ENCODE measurements at places on chromosomes 16 and 17.

DNA sequence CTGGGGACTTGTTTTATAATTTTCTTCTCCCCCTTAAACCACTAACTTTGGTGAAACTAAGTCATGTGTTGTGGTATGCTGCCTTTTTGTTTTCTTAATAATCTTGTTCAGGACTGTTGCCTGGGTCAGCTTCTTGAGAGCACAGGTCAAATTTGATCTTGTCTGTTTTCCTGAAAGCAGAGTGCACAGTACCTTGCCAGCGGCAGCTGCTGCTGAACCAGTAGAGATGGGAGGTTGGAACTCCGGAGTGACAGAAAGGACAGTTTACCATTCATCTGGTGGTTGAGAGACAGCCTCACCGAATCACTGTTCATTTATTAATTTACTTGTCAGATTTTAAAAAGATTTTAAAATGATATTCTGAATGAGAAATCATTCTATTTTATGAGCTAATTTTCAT, 125.0 kb downstream of the PHKB start:
- DNase-seq: no peak

GRCh38 chr17:81135505-81136278, 29.6 kb upstream of the PVALEF start:
- DNase-seq: no peak

- no peak for DNase-seq
Observed at GRCh38 chr16:15834502-15834901, 22.3 kb downstream of the MYH11 start.

- DNase-seq: no peak
Observed at GRCh38 chr16:54000361-54000760, 286.2 kb downstream of the IRX3 start.

- DNase-seq: no peak
Observed at GRCh38 chr16:1354815-1355540, 3.2 kb downstream of the GNPTG start.

DNA sequence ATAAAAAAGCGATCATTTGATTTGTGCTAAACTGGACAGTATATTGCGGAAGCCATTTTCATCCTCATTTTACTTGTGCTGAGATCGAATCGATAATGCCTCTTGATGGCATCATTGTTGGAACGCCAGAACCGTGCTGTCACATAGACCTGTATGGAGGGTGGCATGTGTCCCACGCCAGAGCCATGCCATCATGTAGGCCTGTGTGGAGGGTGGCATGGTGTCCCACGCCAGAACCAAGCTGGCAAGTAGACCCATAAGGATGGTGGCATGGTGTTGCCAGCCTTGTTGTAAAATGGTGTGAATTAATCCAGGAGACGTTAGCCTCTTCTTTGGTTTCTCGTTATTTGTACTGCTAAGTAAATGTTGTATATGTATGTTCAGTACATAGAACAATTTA, 222.7 kb upstream of the CHMP6 start:
- DNase-seq: no peak

- no peak for DNase-seq
Observed at GRCh38 chr17:54781389-54781788, 119.3 kb upstream of the TOM1L1 start.

GRCh38 chr17:65388911-65389310, 172.5 kb downstream of the AXIN2 start:
- no peak for DNase-seq

- no peak for DNase-seq
Observed at GRCh38 chr17:80465327-80465974, 11.0 kb downstream of the NPTX1 start.

DNA sequence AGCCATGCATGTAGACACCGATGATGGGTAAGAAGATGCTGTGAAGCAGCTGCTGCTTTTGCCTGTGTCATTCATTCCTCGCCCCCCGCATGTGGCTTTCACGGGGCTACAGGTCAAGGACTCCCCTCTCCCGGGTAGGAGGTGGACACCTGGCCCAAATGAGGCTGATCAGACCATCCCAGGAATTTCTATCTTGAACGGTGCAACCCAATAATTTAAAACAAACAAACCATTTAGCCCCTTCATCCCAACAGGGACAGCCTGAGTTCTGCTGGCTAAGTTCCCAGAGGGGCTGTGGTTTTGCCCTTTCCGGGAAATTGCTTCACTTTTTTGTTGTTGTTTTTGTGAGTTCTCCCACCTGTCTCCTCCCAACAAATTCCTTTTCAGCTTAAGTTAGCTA, 137.7 kb upstream of the CDH5 start:
- no peak for DNase-seq

DNA sequence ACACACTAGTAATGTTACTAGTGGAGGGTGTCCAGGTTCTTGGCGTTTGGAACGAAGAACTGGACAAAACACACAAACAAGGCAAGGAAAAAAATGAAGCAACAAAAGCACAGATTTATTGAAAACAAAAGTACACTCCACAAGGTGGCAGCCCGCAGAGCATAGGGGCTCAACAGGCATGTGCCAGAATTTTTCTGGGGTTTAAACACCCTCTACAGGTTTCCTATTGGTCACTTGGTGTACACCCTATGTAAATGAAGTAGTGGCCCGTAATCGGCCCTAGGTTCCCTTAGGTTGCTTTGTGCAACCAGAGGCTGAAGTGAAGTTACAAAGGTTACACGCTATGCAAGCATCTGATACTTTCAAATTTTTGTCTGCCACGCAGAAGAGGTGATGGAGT, 8.1 kb downstream of the OR2C1 start:
- DNase-seq: no peak

DNA sequence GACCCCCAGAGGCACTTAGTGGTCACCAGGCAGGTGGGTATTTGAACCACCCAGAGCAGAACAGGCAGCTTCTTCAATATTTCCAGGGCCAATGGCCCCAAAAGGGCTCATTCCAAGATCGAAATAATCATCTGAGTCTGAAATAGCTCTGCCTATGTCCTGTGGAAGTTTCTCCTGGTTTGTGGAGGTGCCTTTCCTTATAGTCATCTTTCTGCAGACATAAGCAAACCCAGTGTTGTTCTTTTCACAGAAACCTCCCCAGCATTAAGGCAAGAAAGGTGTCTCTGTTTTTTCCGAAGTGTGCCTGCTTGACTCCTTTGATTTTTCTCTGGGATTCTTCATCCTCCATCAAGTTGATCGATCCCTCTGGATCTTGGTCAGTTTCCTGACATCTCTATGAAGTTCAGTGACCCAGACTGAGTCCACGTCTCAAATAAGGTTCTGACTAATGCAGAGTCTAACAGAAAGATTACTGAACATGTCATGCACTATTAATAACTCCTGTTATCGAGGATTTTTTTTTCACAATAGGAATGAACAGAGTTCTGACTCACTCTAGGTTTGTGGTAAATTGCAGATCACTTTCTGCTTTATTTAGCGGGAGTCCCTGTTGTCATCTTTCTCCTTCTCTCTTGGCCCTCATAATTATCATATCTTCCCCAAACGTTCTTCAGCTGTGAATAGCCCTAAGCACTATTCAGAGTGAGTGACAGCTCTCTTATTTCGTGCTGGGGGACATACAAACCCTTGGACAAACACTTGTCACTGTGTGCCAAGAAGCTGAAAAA, 1.5 kb downstream of the LRRC3C start:
- DNase-seq: no peak

DNA sequence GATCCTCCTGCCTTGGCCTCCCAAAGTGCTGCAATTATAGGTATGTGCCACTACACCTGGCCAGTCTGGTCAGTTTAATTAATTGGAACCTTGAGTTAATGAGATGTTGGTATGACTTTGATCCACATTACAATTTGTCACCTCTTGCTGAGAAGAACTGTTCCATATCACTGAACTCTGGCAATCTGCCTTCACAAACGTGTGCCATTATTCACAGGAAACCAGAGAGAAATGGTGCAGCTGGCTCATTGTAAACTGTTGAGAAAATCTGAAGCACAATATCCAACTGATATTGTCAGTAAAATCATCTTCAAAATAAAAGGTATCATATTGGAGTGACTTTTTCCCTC, 39.3 kb upstream of the YPEL2 start:
- no peak for DNase-seq

GRCh38 chr16:17770104-17770503, 299.3 kb upstream of the XYLT1 start:
- DNase-seq: no peak

GRCh38 chr17:39196808-39197291, 619 bp downstream of the CACNB1 start:
- no peak for DNase-seq

- DNase-seq: no peak
Observed at GRCh38 chr16:87744750-87745514, 20.9 kb downstream of the KLHDC4 start.

DNA sequence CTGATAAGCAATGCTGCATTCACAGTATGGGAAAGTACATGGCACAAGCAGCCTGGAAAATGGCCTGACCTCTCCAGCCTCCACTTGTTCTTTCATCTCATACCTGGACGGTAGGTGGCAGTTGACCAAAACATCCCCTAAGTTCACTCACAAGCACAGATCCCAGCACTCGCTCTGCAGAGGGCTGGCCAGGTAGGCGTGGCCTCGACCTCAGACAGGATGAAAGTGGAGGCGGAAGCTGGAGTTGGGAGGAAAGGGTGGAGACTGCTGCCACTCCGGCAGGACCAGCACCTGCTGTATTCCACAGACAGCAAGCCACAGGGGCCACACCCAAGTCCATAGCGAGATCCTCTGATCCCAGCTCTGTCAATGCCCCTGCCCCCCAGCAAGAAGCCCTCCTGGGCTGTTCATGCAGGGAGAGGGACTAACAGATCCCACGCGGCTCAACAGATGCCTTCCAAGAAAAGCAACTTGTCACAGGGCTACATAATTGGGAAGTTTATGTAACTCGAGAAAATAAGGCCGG, 31.3 kb downstream of the ZCCHC14 start:
- no peak for DNase-seq

DNA sequence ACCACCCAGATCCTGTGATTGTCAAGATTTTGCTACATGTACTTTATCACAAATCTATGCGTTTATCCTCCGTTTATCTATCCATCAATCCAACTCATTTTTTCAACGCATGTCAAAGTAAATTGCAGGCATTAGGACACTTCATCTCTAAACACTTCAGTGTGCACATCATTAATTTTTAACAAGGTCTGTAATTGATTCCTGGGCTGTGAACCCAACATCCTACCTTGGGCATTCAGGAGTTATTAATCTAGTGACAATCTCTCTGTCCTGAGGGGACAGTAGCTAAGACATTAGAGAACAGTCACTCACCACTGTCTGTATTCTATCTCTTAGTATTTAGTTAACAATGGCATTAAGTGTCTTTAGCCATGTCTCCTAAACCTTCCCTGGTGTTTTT, 264.7 kb downstream of the SOX9 start:
- DNase-seq: no peak

GRCh38 chr17:67585077-67585602, 132.6 kb upstream of the NOL11 start:
- DNase-seq: no peak
